Stimulated activated naive CD4-positive, alpha-beta T cell (primary cell): ENCODE measurements at places on chromosomes 7 and 10.

- no peak for DNase-seq
Measured at GRCh38 chr7:127678947-127679346, 27.0 kb downstream of the SND1 start.

- DNase-seq = no peak
Measured at GRCh38 chr7:141562036-141562435, 10.8 kb downstream of the AGK start.

- DNase-seq = no peak
Measured at GRCh38 chr10:98170249-98171117, 36.0 kb downstream of the R3HCC1L start.

DNA sequence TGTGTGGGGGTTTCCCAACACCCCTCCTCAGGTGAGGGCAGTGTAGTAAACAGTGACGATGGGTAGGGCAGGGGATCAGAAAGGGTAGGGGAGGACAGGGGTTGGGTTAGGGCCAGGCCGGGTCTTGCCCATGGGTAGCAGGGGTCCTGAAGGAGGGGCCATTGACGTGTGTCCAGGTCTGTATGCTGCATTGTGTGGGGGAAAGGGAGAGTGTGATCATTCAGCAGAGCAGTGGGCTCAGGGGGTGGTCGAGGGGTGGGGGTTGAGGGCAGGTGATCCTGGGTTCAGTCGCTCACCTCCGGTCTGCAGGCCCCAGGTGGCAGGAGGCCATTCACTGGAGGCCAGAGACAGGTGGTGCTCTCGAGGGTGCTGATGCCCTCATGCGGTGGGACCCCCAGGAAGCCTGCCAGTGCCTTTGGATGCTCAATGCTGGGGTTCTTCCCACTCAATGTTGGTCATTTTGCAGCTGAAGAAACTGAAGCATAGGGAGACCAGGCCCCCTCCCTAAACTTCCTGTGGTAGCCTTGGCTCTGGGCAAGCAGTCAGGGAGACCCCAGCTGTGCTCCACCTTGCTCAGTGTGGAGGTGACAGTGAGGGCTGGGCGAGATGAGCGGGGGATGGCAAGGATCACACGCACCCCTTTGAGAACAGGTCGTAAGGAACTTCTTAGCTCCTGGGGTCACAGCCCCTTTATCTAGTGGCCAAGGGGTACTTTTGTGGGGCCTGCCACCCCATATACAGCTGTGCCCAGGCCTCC is 48.8 kb upstream of the CAMK2B start:
- no peak for DNase-seq

DNA sequence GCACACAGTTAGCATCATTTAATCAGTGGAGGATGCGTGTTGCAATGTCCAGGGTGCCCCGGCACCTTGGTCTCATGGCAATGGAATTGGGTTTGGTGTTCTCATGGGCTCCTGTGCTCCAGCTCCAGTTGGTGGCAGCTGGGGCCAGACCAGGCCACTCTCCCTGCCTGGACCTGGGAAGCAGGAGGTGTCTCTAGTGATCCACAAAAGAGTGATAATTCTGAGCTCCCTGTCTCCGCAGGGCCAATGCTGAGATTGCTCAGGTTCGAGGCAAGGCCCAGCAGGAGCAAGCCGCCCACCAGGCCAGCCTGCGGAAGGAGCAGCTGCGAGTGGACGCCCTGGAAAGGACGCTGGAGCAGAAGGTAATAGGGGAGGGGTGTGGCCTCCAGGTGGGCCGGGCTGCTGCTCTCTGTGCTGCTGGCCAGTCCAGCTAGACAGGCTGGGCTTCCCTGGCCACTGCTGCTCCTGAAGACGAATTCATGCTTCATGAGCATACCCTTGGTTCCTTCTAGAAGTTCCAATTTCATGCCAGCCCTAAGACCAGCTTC is 21.7 kb upstream of the BTBD16 start:
- no peak for DNase-seq

- no peak for DNase-seq
Measured at GRCh38 chr7:101596898-101597297, 32.2 kb downstream of the MYL10 start.
